ENCODE measurements at places on chromosomes 11 and 22.

- no peak for DNase-seq
These were observed 111.8 kb downstream of the CTTN start for GRCh38 chr11:70510106-70510505.

GRCh38 chr11:118314988-118315411, 10.5 kb downstream of the CD3E start:
- no peak for DNase-seq

GRCh38 chr11:121996574-121996973, 119.4 kb downstream of the BLID start:
- no peak for DNase-seq

DNA sequence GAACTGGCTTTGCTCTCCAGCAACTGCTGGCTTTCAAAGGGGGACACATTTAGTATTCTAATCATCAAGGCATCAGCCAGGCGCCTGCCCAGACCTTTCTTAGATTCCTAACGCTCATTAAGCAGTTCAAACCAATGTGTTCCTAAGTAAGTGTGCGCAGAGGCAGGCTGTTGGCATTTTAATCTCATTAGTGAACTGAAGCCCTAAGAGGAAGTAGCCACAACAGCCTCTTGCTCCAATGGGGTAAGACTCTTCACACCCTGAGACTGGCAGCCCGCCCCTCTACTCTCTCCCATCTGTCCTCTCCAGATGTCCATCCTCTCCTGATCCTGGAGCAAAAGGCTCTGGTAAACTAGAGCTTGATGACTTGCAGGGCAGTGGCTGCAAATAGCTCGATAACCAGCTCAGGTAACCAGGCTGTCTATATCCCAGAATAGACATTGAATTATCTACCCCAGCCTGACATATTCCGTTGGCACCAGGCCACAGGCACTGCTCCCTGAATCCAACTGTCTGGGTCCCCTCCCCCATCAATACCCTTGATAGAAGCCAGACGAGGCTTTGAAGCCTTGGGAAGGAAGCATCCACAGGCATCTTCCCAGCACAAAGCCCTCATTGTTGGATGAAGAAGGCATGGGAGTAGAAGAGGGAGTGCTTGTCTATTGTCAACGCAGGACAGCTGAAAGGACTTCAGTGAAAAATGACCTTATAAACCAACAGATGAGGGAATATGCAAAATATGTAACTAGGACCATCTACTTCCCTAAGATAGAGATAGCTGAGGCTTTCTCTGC, 321.1 kb downstream of the TENM4 start:
- DNase-seq: no peak

DNA sequence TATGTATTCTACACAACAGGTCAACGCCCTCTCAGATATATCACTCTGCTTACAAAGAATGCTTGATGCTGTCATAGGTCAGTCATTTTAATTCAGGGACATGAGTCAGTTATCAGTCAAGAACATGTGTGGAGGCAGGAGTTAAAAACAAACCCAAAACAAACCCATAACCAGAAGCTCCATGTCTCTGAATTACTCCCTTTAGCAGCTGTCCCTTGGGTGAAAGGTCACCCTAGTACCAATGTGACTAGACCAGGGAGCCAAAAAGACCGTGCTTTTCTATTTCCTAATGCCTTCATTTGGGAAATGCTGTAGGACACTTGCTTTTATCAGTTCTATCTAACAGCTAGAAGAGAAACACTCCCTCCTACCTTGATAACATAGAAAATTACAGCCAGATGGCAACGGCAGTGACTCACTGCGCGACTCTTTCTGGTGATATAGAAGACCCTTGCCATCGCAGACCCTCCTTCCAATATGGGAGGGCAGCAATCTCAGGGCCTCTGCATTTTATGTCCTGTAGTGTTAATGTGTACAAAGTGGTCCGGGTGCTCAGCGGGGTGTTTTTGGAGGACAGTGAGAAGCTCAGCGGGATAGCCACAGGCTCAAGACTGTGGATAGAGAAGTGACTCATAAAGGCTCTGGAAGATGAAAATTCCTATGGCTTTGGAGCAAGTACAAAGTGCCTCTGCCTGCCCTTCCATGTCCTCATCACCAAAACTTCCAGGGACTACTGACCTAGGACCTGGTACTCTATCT, 24.8 kb downstream of the APOL5 start:
- DNase-seq: no peak

DNA sequence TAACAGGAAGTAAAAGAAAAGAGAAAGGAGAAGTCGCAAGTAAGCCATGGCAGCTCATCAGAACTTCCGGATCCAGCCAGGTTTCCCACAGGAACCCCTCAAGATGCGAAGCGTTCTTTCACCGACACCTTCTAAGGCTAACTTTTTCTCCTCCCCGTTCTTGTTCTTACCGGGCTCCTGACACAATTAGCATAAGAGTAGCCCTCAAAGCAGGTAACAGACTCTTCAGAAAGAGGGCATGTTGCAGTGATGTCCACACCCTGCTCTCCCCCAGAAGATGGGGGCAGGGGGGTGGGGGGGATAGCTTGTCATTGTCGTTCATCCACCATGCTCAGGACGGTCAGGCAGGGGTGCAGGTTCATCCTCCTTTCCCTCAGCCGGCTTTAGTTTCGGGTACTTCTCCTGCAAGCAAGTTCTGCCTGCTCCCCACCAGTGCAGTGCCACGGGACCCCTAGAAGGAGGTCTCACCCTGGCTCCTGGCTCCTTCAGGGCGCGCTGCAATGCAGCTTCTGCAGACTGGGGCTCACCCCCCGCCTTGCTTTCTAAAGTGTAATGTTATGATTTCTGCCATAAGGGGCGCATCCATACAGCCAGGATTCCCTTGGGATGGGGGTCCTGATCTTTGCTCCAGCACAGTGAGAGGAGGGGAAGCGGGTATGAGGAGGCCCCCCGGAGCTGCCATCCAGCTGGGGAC, 2.3 kb downstream of the OPCML start:
- no peak for DNase-seq

DNA sequence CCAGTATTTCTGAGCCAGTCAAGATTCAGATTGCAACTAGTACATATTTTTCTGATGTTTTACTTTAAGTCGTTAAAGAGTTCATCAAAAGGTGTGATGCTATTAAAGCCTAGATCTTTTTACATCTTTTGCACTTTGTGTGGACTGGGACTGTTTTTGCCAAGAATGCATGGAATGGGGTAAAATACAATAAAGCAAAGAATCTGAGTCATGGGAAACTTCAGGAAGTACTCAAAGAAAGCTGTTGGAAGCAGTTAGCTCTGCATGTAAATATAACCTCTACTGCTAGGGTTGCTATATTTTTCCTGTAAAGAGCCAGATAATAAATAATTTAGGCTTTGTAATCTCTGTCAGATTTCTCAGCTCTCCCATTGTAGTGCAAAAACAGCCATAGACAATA, 20.9 kb downstream of the ATXN10 start:
- no peak for DNase-seq

DNA sequence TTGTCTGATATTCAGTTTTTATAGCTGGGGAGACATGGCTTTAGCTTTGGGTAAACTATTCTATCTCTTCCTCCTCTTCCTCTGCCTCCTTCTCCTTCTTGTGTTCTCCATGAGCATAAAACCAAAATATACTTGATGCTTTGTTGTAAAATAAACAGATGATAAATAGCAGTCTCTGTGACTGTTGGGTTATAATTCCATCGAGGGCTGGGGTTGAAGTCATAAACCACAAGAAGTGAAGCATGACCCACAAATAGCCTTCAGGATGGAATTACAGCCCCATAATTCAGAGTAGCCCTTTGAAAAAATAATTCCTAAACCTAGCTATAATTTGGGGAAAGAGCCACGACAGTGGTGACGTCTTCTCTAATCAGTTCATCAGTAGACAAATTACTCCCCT, 177.7 kb downstream of the SNX19 start:
- no peak for DNase-seq

DNA sequence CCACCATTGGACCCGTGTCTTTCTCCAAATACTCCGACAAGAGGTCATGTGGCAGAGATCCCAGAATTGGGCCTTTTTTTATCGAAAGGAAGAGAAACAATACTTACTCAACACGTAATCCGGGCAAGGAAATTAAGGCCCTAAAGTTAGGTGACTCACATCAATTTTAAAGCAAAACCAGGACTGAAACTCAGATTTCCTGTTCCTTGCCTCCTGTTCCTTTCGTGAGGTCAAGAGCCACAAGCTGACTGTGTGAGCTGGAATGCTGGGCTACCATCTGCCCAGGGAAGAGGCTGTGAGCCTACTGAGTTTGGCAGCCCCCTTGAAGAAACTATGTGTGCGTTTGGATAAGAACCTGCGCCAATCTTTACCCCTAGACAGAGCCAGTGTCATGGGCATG, 27.1 kb upstream of the MRGPRX2 start:
- DNase-seq: no peak

- no peak for DNase-seq
These were observed 82.3 kb upstream of the PHOX2A start for GRCh38 chr11:72326151-72326848.

Measured in GM12891 (cell line).